CD8-positive, alpha-beta T cell (primary cell): ENCODE measurements at places on chromosomes 16 and 17.

DNA sequence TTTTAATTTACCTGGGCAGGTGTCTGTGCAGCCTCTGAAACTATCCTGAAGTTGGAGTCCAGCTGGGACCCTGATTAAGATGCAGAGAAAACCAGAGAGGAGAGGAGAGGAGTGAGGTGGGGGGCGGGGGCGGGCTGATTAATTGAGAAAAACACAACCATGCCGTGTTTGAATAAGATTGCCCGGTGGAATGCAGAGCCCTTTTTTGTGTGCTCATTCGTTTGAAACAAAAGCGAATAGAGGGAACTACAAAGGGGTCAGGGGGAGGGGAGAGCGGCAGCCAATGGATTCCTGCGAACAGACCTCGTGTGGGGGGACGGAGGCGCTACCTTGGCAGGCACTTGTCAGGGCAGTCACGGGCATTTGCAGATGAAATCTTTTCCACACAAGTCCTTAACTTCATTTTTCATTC is 355.8 kb downstream of the SOX9 start:
- DNase-seq: no peak

DNA sequence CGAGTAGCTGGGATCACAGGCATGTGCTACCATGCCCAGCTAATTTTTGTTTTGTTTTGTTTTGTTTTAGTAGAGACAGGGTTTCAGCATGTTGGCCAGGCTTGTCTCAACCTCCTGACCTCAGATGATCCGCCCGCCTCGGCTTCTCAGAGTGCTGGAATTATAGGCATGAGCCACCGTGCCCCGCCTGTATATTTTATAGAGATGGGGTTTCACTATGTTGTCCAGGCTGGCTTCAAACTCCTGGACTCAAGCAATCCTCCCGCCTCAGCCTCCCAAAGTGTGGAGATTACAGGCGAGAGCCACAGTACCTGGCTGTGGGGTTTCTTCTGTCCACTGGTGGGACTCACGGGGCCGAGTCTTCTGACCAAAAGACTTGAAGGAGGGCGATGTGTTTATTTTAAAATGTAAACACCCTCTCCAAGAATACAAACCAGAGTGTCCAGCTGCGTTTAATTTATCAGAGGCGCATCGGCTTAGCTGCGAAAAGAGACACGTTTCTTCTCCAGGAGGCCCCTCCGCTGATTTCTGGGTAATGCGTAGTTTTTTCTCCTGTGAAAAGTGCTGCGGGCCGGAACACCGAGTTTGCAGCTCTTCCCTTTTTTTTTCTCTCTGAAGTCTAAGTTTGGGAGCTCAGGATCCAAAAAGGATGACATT is 86.9 kb upstream of the CIBAR2 start:
- DNase-seq: no peak

DNA sequence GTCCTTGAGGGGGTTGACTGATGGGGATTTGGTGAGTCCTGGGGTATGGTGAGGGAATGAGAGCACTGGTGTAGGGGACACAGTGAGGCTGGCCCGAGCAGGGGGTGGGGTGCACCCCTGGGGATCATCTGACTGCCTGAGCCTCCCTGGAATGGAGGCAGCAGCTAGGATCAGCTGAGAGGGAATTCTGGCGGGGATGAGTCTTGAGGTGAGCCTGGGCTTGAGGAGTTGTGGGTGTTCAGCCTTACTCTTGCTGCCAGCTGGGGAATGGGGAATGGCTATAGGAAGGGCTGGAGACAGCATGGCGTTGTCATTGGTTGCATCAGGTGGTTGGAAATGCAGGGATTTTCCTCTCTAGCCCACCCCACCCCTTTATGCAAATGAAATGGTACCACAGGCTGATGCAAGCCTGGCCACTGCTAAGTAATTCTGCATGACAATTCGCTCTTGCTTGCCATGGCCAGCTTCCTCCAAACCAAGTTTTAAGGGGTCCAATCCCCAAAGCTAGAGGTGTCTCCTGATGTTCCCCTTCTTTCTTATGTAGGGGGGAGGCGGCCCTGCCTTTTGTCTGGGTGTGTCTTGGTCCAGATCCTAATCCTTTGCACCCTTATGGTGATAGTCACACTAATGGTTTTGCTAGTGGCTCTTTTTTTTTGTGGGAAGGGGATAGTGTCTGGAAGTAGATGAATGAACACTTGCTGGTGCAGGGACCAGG is 7.5 kb downstream of the NFE2L1 start:
- no peak for DNase-seq

DNA sequence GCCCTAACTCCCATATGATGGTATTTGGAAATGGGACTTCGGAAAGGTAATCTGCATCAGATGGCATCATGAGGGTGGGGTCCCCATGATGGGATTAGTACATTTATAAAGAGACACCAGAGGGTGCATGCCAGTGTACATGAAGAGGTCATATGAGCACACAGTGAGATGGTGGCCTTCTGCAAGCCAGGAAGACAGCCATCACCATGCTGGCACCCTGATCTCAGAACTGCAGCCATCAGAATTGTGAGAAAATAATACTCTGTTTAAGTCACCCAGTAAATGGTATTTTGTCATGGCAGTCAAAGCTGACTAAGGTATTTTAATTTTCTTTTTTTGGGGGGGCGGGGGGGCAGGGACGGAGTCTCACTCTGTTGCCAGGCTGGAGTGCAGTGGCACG is 47.1 kb upstream of the ABCA10 start:
- no peak for DNase-seq

GRCh38 chr17:40535924-40536294 is 29.4 kb downstream of the CCR7 start:
- DNase-seq: no peak
